Activated T-cell treated with anti-CD3 and anti-CD28 coated beads for 24 hours (primary cell): ENCODE measurements at places on chromosomes 2 and 18.

GRCh38 chr2:118351796-118352195 is 263.5 kb downstream of the INSIG2 start:
- DNase-seq = no peak

- DNase-seq = no peak
Observed at GRCh38 chr2:240135706-240136012, 446 bp downstream of the COPS9 start.

DNA sequence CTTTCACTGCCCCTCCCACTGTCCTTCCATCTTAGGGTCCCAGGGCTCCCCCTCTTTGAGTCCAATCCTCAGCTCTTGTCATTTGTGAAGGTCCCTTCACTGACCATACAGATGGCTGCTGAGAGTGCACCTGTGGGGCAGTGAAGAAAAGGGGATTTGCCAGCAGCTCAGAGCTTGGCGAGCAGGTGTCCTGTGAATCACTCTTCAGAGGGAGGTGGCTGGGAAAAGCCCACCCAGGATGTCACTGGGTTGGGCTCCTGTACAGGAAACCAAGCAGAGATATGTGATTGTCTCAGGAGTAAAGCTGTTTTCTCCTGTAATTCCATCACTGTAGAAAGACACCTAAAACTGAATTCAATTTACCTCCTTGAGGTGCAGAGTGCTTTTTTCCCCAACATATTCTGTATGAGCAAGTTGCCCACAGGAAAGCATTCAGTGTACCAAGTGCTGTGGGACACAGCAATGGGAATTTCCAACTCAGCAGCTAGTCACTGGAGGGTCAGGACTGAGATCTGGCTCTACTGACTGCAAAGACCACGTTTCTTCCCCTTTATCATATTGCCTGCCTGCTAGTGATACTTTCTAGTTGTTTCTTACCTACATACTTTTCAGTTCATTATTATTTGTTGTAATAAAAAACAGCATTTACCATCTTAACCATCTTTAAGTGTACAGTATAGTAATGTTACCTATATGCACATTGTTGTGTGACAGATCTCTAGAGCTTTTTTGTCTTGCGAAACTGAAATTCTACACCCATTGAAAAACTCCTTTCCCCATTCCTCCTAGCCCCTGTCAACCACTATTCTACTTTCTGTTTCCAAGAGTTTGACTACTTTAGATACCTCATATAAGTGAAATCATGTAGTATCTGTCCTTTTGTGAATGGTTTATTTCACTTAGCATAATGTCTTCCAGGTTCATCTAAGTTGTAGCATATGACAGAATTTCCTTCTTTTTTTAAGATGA is 239.1 kb downstream of the TSN start:
- no peak for DNase-seq

DNA sequence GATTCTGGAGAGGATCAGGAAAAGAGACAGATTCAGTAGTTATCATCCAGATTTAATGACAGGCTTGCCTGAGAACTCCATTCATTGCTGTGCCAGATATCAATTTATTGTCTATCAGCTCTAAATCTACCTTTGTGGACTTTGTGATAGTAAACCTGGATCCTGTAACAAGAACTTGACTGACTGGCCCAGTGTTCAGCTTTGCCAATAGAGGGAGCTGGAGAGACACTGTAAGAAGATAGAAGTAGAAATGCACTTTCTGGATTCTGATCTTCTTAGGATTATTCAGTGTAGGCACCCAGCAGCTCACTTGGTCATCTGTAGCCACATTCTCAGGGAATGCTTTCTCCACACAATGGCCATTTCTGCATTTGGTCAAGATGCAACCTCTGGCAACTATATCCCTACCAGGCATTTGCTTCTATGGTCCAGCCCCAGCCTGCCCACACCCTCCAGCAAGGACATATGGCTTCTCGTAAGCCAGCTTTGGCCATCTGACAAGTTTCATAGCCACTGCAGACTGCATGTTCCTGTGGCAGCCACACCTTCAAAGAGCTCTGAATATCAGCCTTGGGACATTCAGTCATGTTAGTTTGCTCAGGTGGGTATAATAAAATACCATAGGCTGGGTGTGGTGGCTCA is 6.1 kb upstream of the SERPINB8 start:
- DNase-seq = peak; percentile 27

- no peak for DNase-seq
Observed at GRCh38 chr18:35110554-35111485, 69.6 kb downstream of the MAPRE2 start.

- no peak for DNase-seq
Observed at GRCh38 chr2:179861027-179861415, 391 bp downstream of the ZNF385B start.

GRCh38 chr2:150866431-150866830 is 379.0 kb upstream of the RND3 start:
- DNase-seq = no peak

DNA sequence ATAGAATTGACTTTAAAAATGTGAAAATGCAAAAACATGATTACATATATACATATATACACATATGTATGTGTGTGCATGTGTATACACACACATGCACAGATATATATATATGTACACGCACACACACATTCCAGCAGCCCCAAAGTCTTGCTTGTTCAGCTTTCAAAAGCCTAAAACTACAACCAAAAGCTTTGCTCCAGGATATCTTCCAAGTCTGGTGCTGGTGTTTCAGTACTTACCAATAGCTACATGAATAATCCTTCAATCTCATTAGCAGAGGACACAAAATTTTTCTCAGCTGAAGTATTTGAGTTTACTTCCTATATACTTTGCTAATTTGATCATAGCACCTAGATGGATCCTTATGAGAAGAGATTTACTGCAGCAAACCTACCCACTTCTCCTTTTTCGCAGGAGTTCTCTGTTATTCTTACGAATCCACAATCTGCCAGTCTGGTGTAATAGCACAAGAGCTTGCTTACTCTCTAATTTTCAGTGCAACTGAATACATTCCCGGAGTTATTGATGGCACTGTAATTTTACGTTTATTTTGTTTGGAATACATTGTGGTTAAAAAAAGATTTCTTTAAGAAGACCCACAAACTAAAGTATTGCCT is 553.3 kb downstream of the ARHGAP15 start:
- no peak for DNase-seq

DNA sequence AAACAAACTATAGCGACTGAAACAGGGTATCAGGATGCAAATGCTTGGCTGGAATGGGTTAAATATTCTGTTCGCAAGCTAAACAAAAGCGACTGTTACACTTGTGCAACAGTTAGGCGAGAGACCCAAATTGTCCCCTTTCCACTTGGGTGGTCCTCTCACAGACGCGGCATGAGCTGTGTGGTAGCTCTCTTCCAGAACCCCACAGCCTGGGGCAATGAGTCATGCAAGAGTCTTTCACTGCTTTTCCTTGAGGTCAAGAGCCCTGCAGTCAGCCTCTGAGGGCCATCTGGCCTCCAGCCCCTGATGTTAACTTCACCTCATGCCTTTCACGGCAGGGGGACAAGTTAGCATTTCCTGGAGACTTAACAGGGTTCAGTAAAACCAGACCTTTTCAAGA is 25.7 kb downstream of the SULT1C4 start:
- no peak for DNase-seq

DNA sequence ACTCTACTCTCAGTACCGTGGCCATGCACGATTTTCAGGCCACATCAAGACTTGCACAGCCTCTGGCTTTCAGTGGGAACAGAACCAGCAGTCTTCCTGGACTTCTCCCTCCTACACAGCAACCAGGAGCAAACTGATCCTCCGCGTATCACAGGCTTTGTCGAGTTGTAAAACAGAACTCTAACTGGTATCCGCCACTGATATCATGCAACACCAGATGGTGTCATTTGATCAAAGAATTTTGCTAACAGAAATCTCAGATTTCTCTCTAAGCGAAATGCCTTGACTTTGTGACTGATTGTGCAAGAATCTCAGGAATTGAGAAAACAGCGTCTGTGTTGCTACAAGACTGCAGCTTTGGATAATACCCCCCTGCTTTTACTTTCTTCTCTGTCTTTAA is 85.7 kb downstream of the COPS8 start:
- no peak for DNase-seq

- DNase-seq = no peak
Observed at GRCh38 chr2:118254116-118254515, 165.8 kb downstream of the INSIG2 start.

GRCh38 chr2:9543557-9543956 is 12.1 kb downstream of the ADAM17 start:
- DNase-seq = no peak

- DNase-seq = no peak
Observed at GRCh38 chr2:139000131-139000785, 220.1 kb upstream of the NXPH2 start.

DNA sequence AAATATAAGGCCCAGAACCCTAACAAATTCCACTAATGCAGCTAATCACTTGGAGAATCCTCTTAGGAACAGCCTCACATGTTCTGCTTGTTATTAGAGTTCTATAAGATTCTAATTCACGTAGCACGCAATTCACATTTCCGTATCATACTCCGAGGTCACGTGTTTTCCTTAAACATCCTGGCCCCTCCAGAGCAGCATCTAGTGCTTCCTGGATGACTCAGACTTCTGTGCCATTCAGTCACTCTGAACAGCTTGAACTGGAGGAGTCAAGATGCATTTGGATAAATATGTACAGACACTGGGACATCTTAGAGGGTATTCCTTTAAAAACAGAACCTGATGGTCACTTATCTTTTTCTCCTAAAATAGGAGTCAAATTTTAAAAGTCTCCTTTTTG is 156.5 kb downstream of the MYO5B start:
- DNase-seq = no peak

DNA sequence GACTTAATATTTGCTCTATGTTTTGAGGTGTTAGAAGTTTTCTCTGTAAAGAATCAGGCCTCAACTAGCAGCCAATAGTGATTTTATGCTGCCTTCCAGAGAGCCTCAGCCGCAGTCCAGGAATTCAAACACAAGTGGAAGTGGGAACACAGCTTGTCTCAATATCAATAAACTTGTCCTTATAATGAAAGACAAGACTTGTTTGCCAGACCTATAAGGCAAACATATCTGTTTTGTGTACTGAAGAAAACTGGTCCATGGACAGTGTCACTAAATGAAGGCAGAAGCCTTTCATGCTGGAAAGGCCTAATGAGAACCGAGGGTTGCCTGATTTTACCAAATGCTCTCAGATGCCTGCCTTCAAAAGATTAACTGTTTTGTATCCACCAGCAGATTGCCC is 182.2 kb downstream of the EPHA4 start:
- no peak for DNase-seq

- no peak for DNase-seq
Observed at GRCh38 chr2:206001912-206002311, 84.1 kb downstream of the INO80D start.

DNA sequence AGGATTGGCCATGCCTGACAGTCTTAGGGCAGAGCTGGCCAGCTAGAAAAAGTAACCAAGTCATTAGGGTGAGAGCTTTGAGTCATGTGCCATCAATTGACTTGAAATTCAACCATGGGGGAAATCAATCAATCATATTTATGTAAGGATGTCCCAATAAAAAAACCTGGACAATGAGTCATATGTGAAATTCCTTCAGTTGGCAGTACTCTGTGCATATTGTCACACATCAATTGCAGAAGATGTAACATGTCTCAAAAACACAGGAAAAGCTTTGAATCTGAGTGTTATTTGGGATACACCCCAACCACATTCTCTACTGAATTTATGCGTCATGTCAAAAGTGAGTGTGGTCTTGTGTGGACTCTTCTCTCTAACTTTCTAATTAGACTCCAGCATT is 1004.1 kb upstream of the NRXN1 start:
- no peak for DNase-seq

DNA sequence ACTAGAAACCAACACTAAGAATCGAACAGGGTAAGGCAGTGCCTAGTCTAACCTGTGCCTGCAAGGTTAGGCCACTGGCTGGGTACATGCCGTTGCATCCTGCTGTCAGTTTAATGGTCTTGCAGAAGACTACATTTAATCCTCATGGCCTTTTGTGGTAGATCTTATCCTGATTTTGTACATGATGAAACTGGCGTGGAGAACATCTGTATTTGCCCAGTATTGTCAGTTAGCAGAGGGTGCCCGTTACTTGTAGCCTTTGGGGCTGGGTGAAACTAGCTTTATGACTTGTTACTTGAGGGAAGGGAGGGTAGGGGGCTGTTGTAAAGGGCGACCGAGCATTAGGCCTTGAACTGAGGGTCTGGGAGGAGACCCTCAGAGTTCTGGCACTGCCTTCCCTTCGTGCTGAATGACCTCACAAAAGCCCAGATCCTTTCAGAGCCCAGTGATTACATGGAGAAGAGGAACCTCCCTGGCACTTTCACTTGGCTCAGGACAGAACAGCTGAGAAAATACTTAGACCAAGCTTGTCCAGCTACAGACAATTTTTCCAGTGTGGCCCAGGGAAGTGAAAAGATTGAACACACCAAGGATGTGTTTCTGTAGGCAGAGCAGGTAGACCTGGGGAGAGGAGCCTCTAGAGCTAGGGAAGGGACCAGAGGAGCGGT is 19.5 kb downstream of the SLC20A1 start:
- DNase-seq = no peak

GRCh38 chr2:129239141-129239540 is 740.3 kb upstream of the RAB6C start:
- DNase-seq = no peak

DNA sequence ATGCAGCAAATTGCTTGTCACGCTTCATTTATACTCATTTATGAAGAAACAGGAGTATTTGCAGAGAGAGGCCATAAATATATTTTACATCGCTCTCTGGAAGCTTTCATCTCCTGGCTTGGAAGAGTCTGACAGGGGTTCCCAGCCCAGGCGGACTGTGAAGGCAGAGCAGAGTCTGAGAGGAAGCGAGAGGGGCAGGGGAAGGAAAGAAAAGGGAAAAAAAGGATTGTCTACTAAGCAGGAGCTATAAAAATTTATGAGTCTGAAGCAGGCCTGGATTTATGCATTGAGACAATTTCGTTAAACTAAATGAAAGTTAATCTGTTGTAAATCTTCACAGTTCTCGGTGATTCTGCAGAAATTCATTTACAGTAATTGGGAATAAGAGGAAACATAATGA is 143.9 kb upstream of the GYPC start:
- no peak for DNase-seq

- no peak for DNase-seq
Observed at GRCh38 chr2:217625557-217626169, 377.1 kb downstream of the TNS1 start.

GRCh38 chr2:64970495-64970894 is 18.7 kb upstream of the SLC1A4 start:
- DNase-seq = no peak

DNA sequence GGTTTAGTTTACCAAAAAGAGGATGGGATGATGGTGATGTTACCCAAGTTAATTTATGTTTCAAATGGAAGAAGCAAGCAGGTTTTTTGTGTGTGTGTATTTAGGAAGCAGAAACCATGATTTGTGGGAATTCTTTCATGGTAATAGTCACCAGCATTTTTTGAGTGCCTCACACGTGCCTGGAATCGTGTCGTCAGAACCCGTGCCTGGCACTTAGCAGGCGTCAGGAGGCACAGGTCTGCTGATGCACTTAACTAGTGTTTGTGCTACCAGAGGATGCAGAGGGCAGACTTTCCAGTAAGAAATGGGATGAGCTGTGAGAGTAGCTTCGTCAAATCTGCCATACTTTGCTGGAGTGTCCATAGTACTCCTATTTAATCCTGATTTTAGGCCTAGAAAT is 41.1 kb downstream of the LYPD6 start:
- no peak for DNase-seq
